ENCODE measurements at places on chromosomes 16 and 17.

- DNase-seq = no peak
These were observed 163.8 kb upstream of the CACNG5 start for GRCh38 chr17:66671156-66671555.

- no peak for DNase-seq
These were observed 993.5 kb downstream of the CDH8 start for GRCh38 chr16:61042737-61043136.

DNA sequence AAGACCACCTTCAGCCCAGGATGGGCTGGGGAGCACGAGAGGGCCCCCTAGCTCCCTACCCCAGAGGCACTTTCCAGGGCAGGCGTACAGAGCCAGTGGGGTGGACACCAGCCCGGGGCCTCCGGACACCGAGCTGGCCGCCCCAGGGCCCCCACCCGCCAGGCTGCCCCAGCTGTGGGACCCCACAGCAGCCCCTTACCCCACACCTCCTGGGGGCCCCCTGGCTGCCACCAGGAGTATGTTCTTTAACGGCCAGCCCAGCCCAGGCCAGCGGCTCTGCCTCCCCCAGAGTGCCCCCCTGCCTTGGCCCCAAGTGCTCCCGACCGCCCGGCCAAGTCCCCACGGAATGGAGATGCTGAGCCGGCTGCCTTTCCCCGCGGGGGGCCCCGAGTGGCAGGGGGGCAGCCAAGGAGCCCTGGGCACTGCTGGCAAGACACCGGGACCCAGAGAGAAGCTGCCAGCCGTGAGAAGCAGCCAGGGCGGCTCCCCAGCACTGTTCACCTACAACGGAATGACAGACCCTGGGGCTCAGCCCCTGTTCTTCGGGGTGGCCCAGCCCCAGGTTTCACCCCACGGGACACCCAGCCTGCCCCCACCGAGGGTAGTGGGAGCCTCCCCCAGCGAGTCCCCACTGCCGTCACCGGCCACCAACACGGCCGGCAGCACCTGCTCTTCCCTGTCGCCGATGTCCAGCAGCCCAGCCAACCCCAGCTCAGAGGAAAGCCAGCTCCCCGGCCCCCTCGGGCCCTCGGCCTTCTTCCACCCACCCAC lies 24.3 kb upstream of the ZFPM1 start:
- DNase-seq = no peak

- peak; percentile 88 for DNase-seq
These were observed 35.5 kb upstream of the ZC3H18 start for GRCh38 chr16:88534638-88535190.

DNA sequence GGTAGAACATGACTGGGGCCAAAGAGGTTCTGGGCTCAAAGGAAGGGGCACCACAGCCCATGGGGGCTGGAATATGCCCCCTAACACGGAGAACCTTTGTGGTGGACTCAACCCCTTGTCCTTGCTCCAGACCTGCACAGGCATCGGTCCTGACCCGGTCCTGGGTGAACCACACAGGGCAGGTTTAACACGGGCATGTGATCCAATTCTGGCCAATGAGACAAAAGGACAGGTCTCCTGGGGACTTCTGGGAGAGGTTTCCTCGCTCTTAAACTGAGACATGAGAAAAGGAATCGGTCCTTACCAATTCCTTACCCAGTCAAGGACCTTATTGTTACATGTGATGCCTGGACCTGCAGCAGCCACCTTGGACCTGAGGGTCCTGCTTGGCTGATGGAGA lies 3.7 kb downstream of the DOC2B start:
- DNase-seq = no peak

DNA sequence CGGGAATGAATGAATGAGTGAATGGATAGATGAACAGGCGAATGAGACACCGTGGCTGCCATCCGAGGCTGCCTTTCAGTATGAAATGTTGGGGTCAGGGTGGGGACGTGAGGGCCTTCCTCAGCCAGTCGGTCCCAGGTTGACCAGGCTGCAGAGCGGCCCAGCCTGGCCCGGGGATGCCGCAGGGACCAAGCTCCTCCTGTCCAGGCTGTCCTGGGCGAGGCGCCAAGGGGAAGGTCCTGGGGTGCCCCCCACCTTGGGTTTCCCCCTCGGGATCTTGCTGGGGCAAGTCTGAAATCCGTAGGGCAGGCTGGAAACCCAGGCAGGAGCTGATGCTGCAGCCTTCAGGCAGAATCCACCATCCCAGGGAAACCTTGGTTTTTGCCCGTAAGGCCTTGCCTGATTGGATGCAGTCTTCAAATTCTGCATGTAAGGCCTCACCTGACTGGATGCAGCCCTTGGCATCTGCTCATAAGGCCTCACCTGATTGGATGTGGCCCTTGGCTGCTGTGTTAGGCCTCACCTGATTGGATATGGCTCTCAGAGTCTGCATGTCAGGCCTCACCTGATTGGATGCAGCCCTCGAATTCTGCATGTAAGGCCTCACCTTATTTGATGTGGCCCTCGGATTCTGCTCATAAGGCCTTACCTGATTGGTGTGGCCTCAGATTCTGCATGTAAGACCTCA lies 61.7 kb upstream of the ZNF469 start:
- no peak for DNase-seq

DNA sequence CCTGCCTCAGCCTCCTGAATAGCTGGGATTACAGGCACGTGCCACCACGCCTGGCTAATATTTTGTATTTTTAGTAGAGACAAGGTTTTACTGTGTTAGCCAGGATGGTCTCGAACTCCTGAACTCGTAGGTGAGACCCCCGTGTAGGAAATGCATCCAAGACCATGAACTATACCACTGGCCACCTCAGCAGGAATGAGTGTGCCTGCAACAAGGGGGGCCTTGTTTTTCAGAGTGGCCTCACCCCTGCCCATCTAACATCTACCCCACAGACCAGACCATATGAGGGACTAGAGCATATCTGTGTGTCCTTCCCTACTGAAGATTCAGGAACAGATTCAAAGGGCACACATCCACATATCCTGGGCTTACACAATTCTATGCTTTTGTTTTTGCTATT lies 44.9 kb downstream of the SHISA6 start:
- DNase-seq = no peak

DNA sequence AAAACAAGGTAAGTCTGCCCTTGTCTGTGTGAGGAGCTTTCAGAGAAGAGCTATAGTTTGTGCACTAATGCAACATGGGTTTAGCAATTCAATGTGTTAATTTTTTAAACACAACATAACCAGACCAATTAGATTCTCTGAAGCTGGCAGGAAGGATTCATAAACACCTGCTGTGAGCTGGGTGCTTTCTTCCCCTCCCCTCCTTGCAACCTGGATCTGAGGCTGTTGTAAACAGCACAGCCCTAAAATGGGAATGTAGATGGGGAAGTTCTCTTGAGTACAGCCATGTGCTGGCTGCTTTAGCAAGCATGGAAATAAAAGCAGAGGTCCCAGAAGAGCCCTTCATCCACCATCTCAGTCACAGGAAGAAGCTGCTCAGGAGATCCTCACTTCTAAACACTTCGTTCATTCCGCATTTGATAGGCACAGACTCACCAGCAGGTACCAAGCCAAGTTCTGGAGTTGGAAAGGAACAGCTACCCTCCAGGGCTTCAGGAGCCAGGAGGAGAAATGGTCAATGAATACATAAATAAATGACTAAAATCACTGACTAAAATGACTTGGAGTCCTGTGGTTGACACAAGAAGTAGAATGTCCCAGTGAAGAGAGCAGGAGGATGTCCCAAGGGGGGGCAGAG lies 21.7 kb downstream of the AXIN2 start:
- DNase-seq = no peak

GRCh38 chr17:73272906-73273218 lies 11.2 kb upstream of the CPSF4L start:
- no peak for DNase-seq

DNA sequence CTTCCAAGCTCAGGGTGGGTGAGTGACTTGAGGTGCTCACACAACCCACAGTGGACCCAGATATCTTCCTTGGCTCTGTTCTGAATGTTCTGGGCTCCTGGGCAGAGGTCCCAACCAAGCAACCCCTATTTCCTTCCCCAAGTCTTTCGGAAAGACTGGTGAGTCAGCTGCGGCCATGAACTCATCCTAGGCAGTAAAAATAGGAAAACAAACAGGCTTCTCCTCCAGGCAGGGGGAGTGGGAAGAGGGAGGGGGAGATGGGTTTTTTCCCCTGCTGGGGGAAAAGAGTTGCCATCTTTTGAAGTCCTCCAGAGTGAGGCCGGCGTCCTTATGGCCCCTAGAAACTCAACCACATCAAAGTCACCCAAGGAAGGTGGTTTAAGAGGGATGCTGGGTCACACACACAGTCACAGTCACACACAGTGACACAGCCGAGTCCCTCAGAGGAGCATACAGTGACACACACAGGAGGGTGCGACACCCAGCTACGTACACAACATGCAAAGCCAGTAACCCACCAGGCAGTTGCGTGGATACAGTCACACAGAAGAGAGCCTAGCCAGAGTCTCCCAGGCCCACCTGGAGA lies 16.0 kb upstream of the DLX4 start:
- no peak for DNase-seq

Measured in T47D (cell line).